ENCODE measurements at places on chromosomes 7 and 10. TPM values are rescaled to one million over a fixed set of nuclear protein-coding genes. Genes with fewer than 3 reads are reported as not detected.

UCN3 gene
- total RNA-seq, result 0.50 TPM

SUN3 gene
- total RNA-seq, result 0.40 TPM

SP4 gene
- 28.5 TPM for total RNA-seq

MALSU1 gene
- 43.3 TPM for total RNA-seq

CTTNBP2 gene
- 28.8 TPM for total RNA-seq

RNF32 gene
- total RNA-seq, result 1.4 TPM

PNLIPRP3 gene
- not detected for total RNA-seq

NHLRC2 gene
- 23.4 TPM for total RNA-seq
